Left cardiac atrium (tissue), 4 donors: ENCODE measurements at places on chromosomes 7 and 10. TPM values are rescaled to one million over a fixed set of nuclear protein-coding genes. Genes with fewer than 3 reads are reported as not detected.

DNA sequence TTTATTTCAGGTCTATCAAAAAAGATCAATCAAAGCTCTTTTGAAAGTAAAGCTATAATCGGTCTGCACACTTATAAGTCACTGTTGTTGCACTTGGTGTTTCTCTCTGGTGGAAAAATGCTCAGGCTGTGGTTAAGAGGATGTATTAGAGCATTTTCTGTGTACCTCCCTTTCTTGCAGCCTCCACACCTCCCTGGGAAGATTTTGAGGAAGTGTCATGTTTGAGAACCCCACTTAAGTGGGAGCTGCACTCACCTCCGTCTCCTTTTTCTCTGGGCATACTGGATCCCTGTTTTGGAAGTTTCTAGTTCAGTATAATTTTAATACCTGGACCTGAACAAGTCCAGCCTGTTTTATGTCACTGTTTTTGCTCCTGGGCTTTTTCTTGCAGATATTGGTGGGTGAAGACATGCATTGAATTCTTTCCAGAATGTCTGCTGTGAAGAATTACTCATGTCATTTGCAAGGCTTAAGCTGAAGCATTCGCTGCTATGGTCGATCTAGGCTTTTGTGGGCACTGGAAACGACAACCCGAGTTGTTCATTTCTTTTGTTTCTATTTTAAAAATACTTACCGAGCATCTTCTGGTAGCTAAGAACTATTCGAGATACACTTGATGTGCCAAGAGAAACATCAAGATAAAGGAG, 36.6 kb downstream of the TCF7L2 start:
- DNase-seq = no peak

JAKMIP3 gene
- 1.1 TPM for total RNA-seq

PHTF2 gene
- 17.7 TPM for total RNA-seq

NUDT13 gene
- 2.7 TPM for total RNA-seq

DNA sequence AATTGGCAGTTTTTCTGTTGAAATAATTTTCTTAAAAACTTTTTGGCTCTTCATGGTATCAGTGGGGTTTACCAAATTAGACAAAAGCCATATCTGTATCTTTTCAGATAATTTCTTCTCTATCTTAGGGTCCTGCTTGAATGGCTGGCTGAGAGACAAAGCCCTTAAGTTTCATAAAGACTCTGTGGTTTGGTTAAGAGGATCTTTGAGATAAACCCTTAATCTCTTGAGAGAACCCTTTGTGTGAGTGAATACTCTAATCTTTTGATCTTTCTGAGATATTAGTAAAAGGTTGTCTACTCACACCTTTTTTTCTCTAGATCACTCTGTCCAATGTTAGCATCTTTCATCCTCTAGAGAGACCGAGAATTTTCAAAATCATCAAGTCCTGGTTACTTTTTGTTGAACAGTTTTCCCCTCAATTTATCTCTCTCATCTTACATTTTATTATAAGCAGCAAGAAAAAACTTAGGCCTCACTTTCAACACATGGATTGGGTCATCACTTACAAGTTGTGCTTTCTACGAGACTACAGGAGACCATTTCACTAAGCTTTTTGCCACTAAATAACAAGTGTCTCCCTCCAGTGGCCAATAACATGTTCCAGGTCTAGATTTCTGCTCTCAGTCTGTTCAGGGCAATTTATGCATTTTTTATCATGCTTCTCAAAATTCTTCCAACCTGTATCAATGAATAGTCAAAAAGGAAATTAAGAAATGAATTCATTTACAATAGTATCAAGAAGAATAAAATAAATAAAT, 28.4 kb downstream of the DNAJC9 start:
- DNase-seq = no peak

DNA sequence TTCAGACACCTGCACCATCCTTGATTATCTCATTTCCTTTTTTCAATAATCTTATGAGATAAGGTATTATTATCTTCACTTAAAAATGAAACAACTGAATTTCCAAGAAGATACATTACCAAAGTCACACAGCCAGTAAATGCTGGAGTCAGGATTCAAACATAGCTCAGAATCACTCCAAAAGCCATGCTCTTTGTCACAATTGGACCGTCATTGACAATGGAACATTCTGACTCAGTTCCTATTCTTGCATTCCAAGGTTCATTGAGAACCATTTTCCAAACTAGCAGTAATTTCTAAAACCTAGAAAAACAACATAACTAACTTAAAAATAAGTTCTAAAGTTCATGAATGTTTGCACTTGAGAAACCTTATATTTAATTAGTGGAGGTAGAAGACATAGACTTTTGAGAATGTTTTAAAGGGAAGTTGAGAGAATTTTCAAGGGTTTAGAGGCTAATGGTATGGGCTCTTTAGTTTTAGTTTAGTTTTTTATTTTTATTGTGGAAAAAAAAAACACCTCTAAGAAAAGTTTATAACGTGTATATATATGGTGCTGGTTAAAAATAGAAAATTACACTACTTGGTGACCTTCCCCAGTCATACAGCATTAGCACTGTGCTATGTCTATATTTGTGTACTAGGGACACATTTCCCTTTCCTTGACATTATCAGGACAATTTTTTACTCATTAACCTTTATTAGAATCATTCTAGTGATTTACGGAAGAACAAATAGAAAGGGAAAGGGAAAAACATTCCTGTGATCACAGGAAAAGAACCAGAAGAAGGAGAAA, 30.9 kb downstream of the LGI1 start:
- DNase-seq = no peak

TLX1 gene
- 0.21 TPM for total RNA-seq

TFR2 gene
- total RNA-seq = 0.79 TPM

AGR2 gene
- total RNA-seq = not detected

GRCh38 chr10:93027508-93027907, 33.1 kb upstream of the CYP26C1 start:
- DNase-seq = no peak

GRCh38 chr7:140541513-140542227, 62.4 kb upstream of the MKRN1 start:
- DNase-seq = peak; percentile 49

PNLIP gene
- total RNA-seq = not detected

EVX1 gene
- not detected for total RNA-seq

ZNF365 gene
- total RNA-seq = 1.8 TPM

MYL10 gene
- total RNA-seq = not detected

GRCh38 chr10:83706120-83706519, 433.2 kb upstream of the GHITM start:
- DNase-seq = no peak

TMEM225B gene
- total RNA-seq = 0.18 TPM

- no peak for DNase-seq
Measured at GRCh38 chr7:38840736-38841460, 68.1 kb downstream of the VPS41 start.

- DNase-seq = no peak
Measured at GRCh38 chr10:124436191-124436638, 13.6 kb downstream of the NKX1-2 start.

CUL2 gene
- total RNA-seq = 26.4 TPM

PAX4 gene
- not detected for total RNA-seq

DNA sequence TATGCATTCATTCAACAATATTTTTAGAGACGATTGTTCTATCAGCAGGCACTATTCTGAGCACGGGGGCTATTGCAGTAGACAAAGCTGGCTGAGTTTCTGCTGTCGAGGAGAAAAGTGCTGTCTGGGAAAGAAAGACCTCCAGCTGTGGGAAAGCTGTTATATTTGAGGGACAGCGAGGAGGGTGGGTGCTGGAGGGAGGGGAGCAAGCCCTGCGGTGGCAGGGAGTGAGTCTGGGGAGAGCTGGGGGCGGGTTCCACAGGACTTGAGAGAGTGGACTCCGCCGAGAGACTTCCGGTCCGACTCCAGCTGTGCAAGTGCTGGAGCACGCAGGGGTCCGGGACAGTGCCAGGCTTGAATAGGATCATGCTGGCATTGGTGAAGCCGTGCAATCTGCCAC, 602.1 kb upstream of the FOXK1 start:
- no peak for DNase-seq

MPP7 gene
- total RNA-seq = 9.7 TPM

DNA sequence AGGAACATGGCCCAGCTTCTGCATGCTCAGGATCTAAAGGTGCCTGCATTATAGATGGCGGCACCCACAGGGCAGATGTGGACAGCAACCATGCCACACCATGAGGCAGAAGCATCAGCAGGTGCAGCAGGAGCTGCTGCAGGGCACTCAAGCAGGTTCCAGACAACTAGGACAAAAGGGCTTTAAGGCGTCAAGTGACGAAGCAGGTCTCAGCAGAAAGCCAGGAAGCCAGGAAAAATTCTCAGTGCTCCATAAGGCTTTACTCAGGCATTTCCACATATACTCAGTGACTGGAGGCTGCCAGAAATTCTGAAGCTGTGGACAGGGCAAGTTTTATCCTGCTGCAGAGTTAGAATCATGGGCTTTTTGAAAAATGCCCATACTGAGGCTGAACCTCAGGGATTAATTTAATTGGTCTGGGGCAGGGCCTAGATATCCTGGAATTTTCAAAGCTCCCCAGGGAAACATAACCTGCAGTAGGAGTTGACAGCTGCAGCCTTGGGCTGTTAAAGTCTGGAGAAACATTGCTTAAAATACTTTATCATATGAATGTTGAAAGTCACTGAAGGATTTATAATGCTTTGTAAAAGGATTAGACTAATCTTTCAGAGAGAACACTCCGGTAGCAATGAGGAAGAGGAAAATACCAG, 68.1 kb upstream of the RNF148 start:
- DNase-seq = no peak

- DNase-seq = peak; percentile 83
Measured at GRCh38 chr7:143391462-143392404, 10.6 kb downstream of the ZYX start.

DNA sequence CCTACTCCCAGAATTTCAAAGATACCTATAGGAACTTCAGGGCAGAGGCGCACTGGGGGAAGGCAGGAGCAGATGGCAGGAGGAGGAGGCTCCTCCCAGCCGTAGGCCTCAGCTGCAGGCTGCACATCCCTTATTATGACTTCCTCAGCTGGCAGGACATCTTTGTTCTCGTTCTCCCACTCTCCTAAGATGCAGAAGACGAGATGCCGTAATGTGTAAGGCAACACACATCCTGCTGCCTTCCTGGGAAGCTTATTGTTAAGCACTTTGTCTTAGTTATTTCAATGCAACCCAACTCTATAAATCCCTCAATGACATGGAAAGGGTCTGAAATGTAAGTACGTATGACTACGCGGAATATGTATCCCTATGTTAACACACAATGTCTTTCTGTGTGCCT, 599.8 kb upstream of the MGMT start:
- DNase-seq = no peak

- no peak for DNase-seq
Measured at GRCh38 chr7:139340808-139341057, 404 bp upstream of the FMC1 start.

DNA sequence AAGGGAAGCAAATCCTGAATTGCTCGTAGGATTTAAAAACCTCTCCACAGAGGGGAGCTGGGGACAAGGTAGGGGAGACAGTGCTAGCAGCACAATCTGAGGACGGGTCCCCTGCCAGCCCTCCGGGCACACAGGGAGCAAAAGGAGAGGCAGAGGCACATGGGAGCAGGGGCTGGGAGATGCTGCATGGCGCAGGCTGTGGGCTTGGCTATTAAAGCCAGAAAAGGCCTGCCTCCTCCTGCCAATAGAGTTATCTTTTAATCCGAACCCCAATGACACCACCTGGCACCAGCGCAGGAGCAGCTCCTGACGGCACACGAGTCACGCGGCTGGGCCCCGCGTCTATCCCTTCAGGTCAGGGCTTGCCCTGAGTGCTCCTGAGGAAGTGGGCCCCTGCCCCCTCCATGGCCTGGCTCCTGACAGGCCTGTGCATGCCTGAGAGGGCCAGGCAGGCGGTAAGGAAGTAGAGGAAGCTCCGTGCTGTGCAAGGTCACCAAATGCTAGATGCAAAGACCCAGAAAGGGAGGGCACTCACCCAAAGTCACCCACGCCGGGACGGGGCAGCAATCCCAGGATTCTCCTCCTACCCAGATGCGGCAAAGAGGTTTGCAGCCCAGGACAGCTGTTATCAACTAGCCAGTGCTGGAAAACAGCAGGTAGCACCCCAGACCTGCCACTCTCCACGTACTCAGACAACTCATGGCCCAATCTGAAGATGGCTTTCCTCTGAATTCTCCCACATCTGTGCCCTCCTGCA, 28.1 kb downstream of the DLG5 start:
- DNase-seq = no peak
